Kidney epithelial cell (primary cell): ENCODE measurements at places on chromosomes 7 and 10. TPM values are rescaled to one million over a fixed set of nuclear protein-coding genes. Genes with fewer than 3 reads are reported as not detected.
A peak's percentile ranks its signal among the peaks of the same experiment; 100 is the strongest.

GRCh38 chr7:44766416-44766801 lies 17.8 kb downstream of the ZMIZ2 start:
- DNase-seq, result no peak

- DNase-seq, result no peak
These were observed 10.7 kb downstream of the EMX2 start for GRCh38 chr10:117553142-117553814.

The AIFM2 gene
- 12.4 and 12.7 TPM in 2 replicates for total RNA-seq

The BICC1 gene
- total RNA-seq, result 58.0 and 64.6 TPM in 2 replicates

The PON1 gene
- not detected in 2 replicates for total RNA-seq

- no peak for DNase-seq
These were observed 110.1 kb upstream of the POM121L12 start for GRCh38 chr7:52925332-52925731.

The VWC2 gene
- under 0.01 TPM in 2 replicates for total RNA-seq

The NCF1 gene
- 1.9 and 2.3 TPM in 2 replicates for total RNA-seq

The VAX1 gene
- total RNA-seq, result 0.08 TPM in 1 of 2 replicates, not detected in the other

DNA sequence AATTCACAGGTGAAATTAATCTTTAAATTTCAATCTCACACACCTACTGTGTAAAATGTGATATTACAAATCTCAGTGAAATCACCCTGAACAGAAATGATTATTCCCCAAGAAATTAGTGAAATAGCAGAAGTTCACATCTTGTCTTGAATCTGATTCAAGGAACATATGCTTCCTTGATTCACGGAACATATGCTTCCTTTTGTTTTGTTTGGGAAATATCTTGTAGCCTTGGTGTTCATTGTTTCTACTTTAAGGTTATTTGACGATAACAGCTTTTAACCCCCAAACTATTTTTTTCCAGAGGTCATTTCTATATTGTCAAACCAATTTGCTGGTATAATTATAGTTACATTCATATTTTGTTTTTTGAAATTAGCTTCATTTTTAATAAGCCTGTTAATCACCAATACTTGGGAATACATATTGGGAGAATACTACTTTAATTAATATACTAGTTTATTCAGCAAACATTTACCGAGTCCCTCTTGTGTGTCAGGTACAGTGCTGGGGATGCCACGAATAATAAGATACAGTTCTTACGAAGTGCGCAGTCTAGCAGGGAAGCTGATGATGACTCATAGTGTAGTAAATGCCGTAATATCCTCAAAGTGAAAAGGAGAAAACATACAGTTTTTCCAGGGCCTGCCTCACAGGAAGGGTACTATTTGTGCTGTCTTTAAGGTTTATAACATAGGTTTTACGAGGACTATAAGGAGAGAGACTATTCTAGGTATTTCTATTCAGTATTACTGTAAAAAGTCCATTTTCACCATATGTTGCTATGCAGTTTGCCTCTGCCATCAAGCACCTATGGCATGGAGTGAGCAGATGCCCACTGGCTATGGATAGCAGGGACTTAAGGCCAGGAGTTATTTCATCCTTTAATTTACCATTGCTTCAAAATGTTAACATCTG lies 32.5 kb downstream of the PRKAR2B start:
- no peak for DNase-seq

- DNase-seq, result no peak
These were observed 91.9 kb upstream of the JAZF1 start for GRCh38 chr7:28272461-28272877.

The DLX5 gene
- not detected in 2 replicates for total RNA-seq

The PRF1 gene
- not detected in 2 replicates for total RNA-seq

GRCh38 chr10:92760609-92761008 lies 70.9 kb downstream of the HHEX start:
- DNase-seq, result no peak

DNA sequence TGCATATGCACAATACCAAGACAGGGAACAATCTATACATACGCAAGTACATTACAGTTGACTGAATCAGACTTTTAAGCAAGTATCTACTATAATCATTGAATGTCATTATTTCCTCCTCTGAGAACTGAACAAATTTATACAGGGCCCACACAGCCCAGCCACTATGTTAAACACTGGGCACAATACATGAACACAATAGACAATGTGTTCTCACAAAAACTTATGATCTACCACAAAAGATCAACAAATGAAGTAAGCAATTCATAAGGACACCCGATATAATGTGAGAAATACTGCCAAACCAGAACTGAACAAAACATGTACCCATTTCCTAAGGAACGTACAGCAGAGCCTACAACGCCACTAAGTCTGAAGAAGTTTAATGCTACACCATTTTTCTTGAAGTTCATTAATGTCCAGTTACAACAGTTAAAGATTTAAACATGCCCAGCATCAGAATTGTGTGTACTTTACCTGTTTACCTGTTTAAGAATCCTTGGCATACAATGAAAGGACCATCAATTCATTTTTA lies 31.5 kb downstream of the SHTN1 start:
- DNase-seq, result no peak

DNA sequence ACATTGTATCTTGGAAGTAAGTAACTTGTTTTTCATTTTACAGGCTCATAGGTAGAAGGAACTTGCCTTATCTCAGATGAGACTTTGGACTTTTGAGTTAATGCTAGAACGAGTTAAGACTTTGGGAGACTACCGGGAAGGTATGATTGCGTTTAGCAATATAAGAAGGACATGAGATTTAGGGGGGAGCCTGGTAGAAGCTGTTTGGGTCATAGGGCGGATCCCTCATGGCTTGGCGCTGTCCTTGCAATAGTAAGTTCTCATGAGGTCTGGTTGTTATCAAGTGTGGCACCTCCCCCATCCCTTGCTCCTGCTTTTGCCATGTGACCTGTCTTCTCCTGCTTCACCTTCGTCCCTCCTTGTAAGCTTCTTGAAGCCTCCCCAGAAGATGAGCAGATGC lies 110.3 kb downstream of the MKX start:
- no peak for DNase-seq

The LRRTM3 gene
- total RNA-seq, result not detected in 2 replicates

DNA sequence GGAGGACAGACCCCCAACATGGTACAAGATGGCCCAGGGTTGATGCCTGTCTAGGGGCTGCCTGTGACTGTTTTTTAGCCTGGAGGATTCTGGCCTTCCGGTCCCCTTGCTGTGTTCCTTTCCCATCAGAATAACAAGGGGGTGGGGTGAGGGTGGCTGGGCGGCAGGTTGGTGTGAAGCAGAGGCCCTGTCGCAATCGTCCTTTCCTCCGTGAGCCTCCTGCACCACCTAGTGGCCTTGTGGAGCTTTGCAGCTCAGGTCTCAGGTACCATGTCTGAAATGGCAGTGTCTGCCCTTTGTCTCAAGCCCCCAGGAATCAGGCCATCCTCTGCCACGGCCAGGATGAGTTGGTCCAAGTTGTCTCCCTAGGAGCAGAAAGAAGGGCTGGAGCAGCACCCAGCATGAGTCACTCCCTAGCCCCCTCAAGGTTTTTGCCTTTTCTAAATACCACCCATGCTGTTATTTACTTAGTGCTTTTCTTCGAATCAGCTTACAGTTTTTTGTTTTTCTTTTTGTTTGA lies 24.2 kb downstream of the TACR2 start:
- DNase-seq, result peak; percentile 10

DNA sequence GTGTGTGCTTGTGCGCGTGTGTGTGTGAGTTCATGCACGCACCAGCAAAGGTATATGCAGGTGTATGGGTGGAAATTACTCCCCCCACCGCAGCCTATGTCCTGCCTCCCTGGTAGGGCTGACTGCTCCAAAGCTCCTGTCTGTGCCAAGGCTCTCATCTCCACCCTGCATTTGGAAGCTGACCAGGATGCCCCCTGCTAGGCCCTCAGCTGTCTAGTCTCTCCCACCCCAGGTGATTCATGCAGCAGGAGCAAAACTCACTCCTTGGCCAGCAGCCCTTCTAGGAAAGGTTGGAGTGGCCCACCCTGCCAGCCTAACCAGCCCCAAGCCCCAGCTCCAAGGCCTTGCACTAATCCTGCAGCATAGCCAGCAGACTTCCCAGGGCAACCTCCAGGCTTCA lies 148.4 kb downstream of the GRID1 start:
- DNase-seq, result no peak

DNA sequence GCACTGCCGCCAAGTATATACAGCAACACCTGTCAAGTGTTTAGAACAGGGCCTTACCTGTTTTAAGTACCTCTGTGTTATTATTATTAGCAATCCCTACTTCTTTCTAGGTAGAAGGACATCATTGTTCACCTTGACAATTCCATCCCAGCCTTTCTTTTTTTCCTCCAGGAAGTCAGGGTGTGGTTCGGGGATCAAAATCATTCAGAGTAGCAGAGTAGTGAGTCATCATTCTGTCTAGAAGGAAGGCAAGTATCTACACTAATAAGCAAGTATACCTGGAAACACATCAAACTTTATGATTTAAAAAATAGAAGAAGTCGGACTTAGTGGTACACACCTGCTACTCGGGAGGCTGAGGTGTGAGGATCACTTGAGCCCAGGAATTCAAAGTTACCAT lies 25.5 kb upstream of the CAPZA2 start:
- peak; percentile 9 for DNase-seq

The ZNF804B gene
- not detected in 2 replicates for total RNA-seq

GRCh38 chr10:71367271-71367670 lies 29.4 kb upstream of the CDH23 start:
- no peak for DNase-seq

DNA sequence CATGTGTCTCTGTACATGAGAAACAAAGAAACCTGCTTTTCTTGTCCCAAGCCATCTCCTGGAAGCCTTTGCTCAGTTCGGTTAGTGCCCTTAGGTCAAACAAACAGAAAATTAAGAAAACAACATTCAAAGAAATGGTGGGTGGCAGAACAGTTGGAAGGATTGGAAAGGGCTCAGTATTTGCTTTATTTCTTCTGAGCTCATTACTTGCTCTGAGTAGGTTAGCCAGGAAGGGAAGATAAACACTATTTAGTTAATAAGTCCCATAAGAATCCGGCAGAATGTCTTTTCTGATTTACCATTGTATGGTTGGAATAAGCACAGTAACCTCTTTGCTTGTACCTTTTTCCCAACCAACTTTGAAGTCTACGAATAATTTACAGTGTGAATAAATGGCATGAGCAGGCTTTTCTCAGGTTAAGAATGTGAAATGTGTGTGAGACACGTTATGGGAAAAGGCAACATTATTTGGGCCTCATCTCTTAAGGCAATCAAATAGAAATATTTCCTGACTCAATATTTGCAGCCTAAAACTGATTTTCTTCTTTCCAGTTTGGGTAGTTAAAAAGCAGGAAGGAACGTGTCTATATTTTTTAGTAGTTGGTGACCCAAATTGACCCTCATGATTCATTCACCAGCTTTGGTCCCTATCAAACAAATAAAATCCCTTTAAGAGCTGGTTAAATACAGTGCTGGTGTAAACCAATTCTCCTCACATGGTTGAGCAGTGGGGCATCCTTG lies 158.5 kb downstream of the DKK1 start:
- DNase-seq, result no peak

DNA sequence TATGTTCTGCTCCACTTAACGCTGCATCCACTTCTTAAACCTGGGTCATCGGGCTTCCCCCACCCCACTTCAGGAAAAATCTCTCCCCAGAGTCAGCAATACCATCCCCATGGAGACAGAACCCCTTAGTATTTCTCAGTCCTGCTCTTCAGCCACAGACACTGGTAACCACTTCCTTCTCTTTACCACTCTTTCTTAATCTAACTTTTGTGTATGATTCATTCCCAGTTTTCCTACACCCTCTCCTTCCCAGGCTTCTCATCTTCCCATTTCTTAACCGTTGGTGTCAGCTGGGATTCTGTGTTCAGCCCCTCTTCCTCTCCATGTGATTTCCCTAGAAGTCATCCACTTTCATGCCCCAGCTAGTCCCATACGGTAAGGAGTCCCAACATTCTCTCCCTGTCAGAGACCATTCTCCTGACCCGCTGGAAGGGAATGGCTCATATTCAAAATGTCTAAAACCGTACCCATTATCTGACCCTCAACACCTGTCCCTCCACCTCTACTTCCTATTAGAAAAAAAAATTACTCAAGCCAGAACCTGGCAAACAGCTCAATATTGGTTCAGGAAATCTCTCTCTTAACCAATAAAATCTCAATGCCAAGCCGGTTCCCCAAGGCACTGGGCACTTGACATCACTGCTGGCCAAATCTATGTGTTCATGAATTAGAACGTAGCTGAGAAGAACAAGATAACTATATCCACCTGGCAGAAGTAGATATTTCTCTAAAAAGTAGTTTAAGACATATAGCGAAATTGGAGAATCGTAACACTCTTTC lies 89.4 kb downstream of the DGKI start:
- DNase-seq, result no peak

GRCh38 chr10:48296576-48297098 lies 9.8 kb upstream of the MAPK8 start:
- no peak for DNase-seq

DNA sequence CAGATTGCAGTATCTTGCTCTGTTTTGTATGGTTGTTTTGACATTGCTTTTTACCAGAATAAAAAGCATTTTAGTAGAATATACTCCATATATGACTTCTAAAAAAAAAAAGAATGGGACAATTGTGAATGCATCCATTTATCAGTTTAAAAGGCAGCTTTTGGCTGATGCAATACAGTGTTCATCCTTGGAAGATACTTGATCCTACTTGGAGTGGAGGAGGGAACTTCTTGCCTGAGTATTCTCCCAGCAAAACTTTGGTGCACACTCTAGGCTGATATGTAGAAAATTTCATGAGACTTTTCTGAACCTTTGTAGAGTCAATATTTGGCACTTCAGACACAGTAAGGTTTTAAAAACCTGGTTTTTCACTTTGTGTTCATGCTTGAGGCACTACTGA lies 40.2 kb downstream of the WDR11 start:
- DNase-seq, result no peak

GRCh38 chr7:2247141-2247995 lies 5.3 kb downstream of the NUDT1 start:
- no peak for DNase-seq

DNA sequence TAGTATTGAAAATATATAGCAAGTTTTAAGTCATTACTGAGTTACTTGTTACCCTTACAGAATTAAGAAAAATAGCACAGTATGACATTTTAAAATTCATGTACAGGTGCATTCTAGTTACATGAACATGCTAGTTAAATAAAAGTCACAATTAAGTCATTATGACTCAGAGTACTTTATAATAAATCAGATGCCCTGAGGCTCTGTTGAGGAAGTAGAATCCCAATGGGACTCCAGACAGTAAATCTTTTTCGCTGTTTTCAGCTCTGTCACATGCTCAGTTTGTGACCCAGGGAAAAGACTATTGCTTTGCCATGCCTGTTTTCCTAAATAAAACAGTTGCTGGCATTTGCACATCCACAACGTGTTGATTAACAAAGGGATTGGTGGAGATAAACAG lies 21.0 kb downstream of the NUDT13 start:
- DNase-seq, result no peak

DNA sequence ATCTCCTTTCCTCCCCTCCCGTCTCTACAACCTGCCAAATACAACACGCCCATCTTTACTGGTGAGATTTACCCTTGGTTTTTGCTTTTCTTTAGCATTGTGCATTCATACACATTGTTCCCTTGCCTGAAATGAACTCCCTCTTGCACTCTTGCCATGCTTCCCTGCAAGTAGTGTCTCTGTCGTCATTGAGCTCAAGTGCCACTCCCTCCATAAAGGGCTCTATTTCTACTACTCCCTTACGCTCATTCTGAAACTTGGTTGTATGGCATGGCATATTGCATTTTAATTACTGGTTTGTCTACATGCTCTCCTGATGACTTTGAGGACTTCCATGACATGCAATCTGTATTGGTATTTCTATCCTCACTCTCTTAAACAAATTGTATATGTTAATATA lies 242.7 kb downstream of the THSD7A start:
- DNase-seq, result no peak
